Bladder microvascular endothelial cell (primary cell): ENCODE measurements at places on chromosomes 3 and 15. TPM values are rescaled to one million over a fixed set of nuclear protein-coding genes. Genes with fewer than 3 reads are reported as not detected.

The COL6A5 gene
- not detected in 2 replicates for total RNA-seq

The TRH gene
- not detected in 2 replicates for total RNA-seq

The ITGB5 gene
- total RNA-seq = 128 and 147 TPM in 2 replicates

The CCK gene
- total RNA-seq = not detected in 2 replicates

The UBAP1L gene
- total RNA-seq = 0.65 and 3.7 TPM in 2 replicates

The FETUB gene
- total RNA-seq = not detected in 2 replicates

The DLL4 gene
- total RNA-seq = 47.4 and 116 TPM in 2 replicates

The HES1 gene
- 27.6 and 34.2 TPM in 2 replicates for total RNA-seq

The C2CD4A gene
- under 0.01 and 1.3 TPM in 2 replicates for total RNA-seq

The CPA3 gene
- 0.31 and 1.5 TPM in 2 replicates for total RNA-seq

The PTPRG gene
- total RNA-seq = 16.0 and 22.5 TPM in 2 replicates

The CYP8B1 gene
- total RNA-seq = not detected in 2 replicates

The AADAC gene
- 0.32 TPM in 1 of 2 replicates, not detected in the other for total RNA-seq

The RTP3 gene
- not detected in 2 replicates for total RNA-seq

The MAN2C1 gene
- 92.8 and 163 TPM in 2 replicates for total RNA-seq

The FAM107A gene
- 1.8 and 13.9 TPM in 2 replicates for total RNA-seq

The LMAN1L gene
- total RNA-seq = 0.13 TPM in 1 of 2 replicates, not detected in the other

The CCR3 gene
- not detected in 2 replicates for total RNA-seq

The GHSR gene
- not detected in 2 replicates for total RNA-seq

The NEDD4 gene
- 37.6 and 64.1 TPM in 2 replicates for total RNA-seq

The CLDN11 gene
- total RNA-seq = 200 and 216 TPM in 2 replicates

The CTXN2 gene
- total RNA-seq = not detected in 2 replicates

The NTRK3 gene
- not detected in 2 replicates for total RNA-seq

The FGF7 gene
- total RNA-seq = not detected in 2 replicates

The GREM1 gene
- 0.06 and 0.16 TPM in 2 replicates for total RNA-seq

The PCLAF gene
- total RNA-seq = 8.5 and 25.1 TPM in 2 replicates
